ENCODE measurements at places on chromosomes 5 and 9.

DNA sequence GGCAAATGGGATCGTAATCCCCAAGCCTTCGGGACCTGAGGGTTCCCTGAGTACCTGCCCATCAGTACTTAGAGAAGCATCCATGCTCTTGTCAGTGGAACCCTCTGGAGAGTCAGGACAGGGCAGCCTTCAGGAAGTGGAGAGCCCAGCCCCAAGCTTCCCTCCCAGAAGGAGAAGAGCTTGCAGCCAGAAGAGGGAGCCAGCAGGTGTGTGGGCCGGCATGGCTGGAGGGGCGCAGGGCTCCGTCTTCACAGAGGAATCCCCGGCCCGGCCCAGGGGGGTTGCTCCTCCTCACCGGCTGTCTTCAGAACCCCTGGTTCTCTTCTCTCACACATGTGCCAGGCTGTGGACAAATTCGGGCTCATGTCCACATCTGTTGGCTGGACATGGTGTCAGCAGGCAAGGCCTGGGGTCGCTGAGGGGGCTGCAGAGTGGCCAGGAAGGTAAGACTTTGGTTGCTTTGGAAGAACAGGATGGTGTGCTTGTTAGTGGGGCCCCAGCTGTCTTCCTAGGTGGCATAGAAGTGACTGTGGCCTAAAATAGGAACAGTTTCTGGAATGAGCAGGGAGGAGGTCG, 58.9 kb upstream of the RXRA start:
- no peak for DNase-seq

- no peak for DNase-seq
Observed at GRCh38 chr9:88198341-88198807, 60.1 kb upstream of the SPATA31C2 start.

DNA sequence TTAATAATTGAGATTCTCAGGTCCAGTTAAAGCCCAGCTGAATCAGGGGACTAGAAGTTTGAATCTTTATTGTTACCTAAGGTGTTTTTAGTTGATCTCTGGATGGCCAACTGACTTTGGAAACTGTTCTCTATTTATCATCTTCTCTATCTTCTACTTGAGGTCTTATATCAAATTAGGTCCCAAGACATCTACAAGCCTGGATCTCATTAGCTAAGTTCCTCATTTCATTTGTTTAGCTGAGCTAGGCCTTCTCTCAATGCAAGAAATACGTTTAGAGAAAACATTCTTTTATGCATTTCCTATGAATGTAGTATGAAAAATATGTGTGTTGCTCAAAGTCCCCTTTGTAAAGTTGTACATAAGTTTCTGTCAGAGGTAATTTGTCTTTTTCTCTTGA, 196.6 kb downstream of the PTTG1 start:
- DNase-seq: no peak

GRCh38 chr5:140020601-140021177, 22.4 kb downstream of the NRG2 start:
- DNase-seq: no peak

DNA sequence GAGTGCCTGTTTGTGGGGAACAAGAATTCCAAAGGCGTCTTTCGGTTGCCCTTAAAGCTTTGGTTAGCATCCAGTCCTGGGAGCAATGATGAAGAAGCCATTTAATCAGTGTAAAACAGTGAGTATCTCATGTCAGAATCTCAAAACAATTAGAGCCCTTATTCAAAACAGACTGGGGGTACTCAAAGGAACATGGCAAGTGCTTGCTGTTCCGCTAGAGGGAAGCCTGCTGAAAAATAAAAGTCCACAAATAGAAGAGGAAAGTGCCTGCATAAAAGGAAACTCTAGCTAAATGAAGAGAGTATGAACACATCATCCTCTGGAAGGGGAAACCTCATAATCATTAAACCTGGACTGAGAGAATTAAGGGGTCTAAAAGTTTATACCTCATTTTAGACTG, 26.4 kb downstream of the FBXL7 start:
- no peak for DNase-seq

GRCh38 chr5:93054424-93055163, 526.4 kb downstream of the NR2F1-AS1 start:
- DNase-seq: no peak

GRCh38 chr5:125814119-125814518, 609.1 kb upstream of the GRAMD2B start:
- no peak for DNase-seq

DNA sequence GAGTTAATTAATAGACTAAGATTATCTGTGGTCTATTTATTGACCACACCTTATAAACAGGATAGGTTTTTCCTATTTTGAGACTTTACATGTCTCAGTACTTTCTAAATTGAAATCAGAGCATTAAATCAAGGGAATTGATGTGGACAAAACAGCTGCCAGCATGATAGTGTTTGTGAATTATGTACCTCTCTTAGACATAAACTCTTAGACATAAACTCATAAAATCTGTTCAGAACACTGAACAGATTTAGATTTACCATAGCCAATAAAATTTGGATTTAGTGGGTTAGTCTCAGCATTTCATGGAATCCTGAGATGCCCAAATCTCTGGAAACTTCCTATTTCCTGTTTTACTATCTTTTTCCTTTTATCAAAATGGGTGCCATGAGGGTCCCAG, 11.5 kb upstream of the AGXT2 start:
- DNase-seq: no peak

DNA sequence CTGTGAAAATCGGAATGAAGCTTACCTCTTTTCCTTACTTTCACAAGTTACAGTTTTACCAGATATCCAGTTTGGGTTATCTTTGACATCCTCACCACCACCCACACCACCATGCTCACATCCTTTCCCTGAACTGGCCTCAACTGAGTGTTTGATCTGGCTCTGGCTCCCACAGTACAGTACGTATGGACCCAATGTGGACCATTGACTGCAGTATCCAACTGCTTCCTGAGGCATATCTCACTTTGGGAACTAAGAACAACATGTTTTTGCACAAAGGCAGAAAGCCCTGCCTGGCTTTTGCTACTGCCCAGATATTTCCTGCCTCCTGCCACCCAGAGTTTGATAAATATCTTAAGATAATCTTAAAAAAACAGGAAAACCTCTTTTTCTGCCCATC, 1232.0 kb upstream of the CDH18 start:
- no peak for DNase-seq

DNA sequence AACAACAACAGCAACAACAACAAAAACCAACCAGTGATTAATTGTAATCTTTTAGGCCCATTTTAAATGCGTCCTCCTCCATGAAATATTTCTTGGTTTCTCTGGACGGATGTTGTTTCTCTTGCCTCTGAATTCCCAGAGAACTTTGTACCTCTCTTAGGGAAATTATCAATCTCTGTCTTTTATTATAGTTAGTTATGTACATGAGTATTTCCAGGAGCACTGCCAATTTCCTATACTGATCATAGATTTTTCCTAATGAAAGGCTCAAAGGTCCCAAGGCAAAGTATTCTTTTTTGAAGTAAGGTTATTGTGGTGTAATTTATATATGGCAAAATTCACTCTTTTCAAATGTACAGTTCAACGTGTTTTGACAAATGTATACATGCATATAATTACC, 20.4 kb upstream of the PALM2AKAP2 start:
- DNase-seq: no peak

All from substantia nigra (tissue), 51 donors.